ENCODE measurements at places on chromosomes 12 and 14. TPM values are rescaled to one million over a fixed set of nuclear protein-coding genes. Genes with fewer than 3 reads are reported as not detected.

YBX3 gene
- 88.9 TPM for total RNA-seq

DNA sequence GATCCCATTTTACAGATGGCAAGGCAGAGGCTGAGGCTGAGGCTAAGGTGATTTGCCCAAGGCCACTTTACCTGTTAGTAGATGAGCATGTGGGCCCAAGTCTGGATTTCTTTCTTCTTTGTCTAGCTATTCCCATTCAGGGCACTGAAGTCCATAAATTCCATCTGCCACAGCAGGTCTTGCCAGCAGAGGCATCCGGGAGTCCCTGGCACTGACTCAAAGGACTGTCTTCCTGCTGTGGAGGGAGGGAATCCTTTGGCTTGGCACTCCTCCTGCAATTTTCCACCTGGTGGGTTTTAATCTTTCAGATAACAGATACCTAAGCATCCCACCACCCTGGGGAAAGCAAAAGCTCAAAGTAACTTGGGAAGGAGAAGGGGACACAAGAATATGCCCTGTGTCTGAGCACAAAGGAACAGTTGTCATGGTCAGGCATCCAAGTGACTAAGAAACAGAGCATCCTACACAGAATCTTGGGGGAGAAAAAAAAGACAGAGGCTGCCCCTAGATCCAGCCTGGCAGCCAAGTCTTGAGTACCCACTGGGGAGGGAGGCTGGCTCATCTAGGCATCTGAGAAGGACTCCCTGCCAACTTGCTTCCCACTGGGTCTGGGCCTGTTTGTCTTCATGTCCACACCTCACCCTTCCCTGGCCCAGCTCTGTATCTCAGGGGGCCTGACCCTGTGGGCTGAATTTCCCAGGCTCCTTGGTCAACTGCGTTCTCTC is 35.6 kb upstream of the CMKLR1 start:
- DNase-seq = no peak

DNA sequence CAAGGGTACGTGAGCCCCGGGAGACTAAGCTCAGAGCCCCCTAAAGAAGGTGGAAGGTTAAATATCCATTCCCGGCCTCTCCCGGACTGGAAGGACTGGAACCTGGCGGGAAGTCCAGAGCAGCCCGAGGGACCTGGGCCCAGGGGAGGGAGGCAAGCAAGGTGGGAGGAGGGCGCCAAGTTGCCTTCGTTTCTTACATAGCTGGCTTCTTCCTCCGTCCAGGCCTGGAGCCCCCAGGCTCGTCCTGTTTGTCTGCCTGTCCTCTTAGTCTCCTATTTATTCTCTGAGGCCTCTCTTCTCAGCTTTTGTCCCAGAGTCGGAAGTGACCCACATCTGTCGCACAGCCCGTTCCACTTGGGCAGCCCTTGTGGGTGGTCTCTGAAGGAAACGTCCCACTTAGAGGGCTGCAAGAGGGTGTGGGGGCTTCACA is 745 bp downstream of the PCK2 start:
- no peak for DNase-seq

DNA sequence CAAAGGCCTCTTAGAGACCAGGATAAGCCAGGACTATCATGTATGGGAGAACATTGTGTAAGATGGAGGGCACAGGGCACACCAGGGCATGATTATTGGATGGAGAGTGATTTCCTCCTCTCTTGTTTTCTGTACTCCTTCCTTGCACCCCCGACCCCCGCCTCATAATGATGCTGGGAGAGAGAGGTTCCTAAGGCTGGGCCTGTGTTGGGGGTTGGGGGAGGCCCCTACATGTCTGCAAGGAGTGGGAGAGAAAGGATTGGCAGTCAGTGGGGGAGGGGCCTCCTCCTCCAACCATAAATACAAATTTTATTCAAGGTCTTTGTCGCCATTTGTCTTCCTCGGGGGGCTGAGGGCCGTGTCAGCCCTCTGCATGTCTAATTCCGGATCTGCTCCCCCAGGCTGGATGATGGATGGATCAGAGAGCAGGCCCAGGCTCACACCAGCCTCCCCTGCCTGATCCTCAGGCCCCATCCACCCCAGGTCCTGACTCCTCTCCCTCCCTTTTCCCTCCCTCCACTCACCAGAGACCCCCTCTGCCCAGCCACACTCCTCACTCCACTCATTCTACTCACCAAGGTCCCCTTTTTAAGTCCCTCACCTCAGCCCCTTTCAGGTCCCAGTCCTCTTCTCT is 2.0 kb upstream of the C1QL4 start:
- no peak for DNase-seq

Measured in fibroblast of villous mesenchyme (primary cell).